ENCODE measurements at places on chromosomes 7 and 10. TPM values are rescaled to one million over a fixed set of nuclear protein-coding genes. Genes with fewer than 3 reads are reported as not detected.

Gene MET
- 8.1 TPM for total RNA-seq

Gene AMZ1
- not detected for total RNA-seq

Gene GARS1
- total RNA-seq = 424 TPM

Gene AOC1
- not detected for total RNA-seq

Gene KIAA1549
- total RNA-seq = 1.3 TPM

Gene OR2A7
- not detected for total RNA-seq

Gene CLRN3
- not detected for total RNA-seq

Gene SFRP4
- 5.2 TPM for total RNA-seq

Gene NPTX2
- total RNA-seq = 88.5 TPM

Gene ZFYVE27
- 8.5 TPM for total RNA-seq

Gene ASIC3
- not detected for total RNA-seq

Data from cardiac atrium fibroblast (primary cell).